ENCODE measurements at places on chromosomes 1 and 21.

GRCh38 chr1:198529414-198529813, 11.1 kb downstream of the ATP6V1G3 start:
- DNase-seq = no peak

- DNase-seq = no peak
Measured at GRCh38 chr21:26595971-26596370, 22.9 kb upstream of the CYYR1 start.

DNA sequence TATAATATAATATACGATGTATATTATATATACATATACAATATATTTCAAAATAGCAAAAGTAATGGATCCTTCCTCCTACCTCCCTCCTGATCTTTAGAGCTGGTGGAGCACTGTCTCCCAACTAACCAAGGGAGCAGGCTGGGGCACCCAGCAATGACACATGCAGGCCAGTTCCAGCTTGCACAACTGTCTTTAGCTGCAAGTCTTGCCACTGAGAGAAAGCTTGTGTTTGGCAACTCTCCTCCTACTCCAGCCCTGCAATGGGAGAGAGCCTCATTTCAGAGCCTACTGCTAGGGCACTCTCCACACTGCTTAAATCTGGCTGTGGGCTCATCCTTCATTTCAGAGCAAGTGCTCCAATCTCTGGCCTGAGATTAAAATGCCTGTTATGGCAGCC, 469.8 kb upstream of the OLFM3 start:
- DNase-seq = no peak

DNA sequence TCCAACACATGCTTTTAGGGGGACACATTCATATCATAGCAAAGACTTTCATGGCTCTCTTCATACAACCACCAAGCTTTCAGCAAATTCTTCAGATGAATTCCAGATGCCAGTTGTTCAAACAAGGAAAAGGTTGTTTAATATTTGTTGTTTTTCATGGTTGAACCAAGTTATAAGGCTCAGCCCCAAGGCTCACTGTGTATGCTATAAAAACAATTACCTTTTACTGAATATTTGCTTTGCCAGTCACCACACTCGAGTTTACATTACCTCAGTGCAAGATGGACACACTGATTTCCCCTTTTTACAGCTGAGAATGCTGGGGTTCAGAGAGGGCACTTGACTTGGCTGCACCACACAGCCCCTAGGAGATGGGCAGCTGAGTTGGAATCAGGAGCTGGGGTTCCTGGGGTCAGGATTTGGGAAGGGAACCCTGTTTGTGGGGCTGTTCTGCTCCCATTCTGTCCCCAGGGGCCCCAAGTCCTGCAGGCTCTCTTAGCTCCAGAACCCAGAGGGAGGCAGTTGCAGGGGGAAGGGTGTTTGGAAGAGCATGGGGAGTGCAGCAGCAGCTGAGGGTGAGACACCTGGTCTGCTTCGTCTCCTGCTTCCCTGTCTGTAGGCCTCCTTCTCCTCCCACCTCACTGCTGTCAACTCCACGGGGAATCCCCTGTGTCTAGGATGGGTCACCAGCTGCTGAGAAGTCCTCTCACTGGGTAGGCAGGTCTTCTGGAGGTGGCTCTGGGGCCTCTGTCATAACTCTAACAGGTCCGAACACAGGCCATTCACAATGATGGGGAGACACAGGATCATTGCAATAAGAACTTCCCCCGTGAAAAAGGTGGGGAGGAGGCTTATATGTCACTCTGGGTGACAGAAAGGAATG, 12.8 kb upstream of the TMPRSS2 start:
- no peak for DNase-seq

Data from CD4-positive, alpha-beta T cell treated with Interleukin-6 for 4 hours (primary cell).